ENCODE measurements at places on chromosomes 16 and 17.

GRCh38 chr17:57968456-57968855, 13.2 kb upstream of the CUEDC1 start:
- no peak for DNase-seq

DNA sequence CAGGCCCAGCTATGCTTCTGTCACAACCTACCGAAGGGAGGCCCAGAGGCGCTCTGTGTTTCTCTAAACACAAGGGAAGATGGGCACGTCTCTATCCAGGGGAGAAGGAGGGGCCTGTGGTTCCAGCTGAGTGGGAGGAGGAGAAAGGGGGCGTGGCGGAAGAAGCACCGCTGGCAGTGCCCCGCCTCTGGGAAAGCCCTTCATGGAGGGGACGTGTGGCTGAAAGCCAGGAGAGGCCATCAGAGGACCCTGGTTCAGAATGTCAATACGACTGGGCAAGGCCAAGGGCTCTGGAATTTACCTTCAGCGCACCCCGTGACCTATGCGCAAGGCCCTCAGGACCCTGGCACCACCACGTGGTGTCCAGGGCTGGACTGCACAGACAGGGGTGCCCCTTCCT, 12.3 kb upstream of the SLC38A8 start:
- DNase-seq, result no peak

GRCh38 chr17:78117027-78117981, 11.3 kb downstream of the TMC6 start:
- DNase-seq, result no peak

DNA sequence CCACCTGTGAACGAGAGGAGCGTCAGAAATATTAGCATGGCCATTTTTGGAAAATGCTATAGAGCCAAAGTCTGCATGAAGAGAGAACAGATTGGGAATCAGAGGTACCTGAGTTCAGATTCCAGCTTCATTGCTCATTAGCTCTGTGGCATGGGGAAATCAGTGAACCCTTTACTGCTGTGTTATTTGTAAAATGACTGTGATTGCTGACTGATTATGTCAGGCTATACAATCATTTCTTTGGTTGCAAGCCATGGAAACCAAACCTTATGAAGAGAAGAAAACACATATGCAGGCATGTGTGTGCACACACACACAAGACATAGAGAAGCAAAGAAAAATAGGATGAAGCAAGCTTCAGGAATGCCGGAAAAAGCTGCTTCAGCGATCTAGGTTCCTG, 101.4 kb upstream of the HSBP1 start:
- no peak for DNase-seq

DNA sequence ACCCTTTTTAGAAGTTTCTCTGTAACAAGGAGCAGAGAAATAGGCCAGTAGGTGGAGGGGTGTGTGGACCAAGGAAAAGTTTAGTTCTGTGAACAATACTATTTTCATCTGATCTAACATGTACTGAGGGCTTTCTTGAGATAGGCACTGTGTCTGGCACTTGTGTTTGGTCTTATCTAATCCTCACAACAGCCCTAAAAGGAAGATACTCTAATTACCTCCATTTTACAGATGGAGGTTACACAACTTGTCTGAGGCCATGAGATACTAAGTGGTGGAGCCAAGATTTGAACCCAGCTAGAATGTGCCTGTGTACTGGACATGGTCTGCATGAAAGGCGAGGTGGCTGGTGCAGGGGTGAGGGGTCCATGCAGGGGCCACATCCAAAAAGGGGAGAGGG, 4.5 kb downstream of the TNFSF12 start:
- DNase-seq, result no peak

- DNase-seq, result no peak
Measured at GRCh38 chr16:57283214-57283958, 1.1 kb downstream of the PLLP start.

GRCh38 chr16:68642047-68642435, 3.1 kb upstream of the CDH3 start:
- no peak for DNase-seq

- DNase-seq, result no peak
Measured at GRCh38 chr17:70423562-70423961, 254.2 kb downstream of the KCNJ2 start.
